ENCODE measurements at places on chromosomes 5 and 9. TPM values are rescaled to one million over a fixed set of nuclear protein-coding genes. Genes with fewer than 3 reads are reported as not detected.

DNA sequence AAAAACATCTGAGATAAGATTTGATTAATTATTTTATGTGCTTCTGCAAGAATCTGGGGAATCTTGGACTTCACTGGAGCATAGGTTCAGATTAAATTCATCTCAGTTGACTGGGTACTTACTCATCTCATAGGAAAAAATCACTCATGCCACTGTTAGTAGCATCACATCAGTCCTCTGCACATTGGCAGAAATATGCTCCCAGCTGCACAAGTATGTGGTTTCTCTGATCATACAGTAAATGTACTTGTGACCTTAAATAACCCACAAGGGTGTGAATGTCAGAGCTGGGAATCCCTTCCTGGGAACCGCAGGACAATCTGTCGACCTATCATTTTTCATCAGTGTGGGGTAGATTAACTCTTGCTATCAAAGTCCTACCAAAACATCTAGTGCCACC lies 203.7 kb upstream of the SLC24A2 start:
- peak; percentile 42 for DNase-seq

- DNase-seq: peak; percentile 19
Observed at GRCh38 chr9:94639999-94640376, 670 bp upstream of the FBP1 start.

GRCh38 chr9:14314929-14315874 lies 1.3 kb upstream of the NFIB start:
- no peak for DNase-seq

GRCh38 chr5:33482335-33482734 lies 41.6 kb downstream of the TARS1 start:
- no peak for DNase-seq

GRCh38 chr5:156981481-156981880 lies 18.5 kb upstream of the TIMD4 start:
- DNase-seq: no peak

Gene FOXD4L6
- total RNA-seq: 0.16 TPM

DNA sequence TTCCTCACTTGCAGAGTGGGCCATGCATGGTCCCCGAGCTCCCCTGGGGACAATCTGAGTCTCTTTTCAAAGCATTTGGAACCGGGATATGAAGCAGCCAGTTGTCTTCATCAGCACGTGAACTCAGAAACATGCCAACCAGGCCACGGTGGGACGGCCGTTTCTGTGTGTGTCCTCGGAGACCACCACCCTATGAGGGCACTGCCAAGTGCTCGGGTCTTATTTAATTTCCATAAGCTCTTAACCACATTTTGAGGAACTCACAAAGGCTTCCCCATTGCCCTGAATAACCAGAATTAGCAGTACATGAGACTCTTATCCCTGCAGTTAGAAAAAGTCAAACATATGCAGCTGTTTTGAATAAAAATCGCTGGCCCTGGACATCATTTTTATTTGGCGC lies 60.1 kb downstream of the OTULIN start:
- no peak for DNase-seq

Gene GRIN3A
- not detected for total RNA-seq

Gene TRUB2
- 29.7 TPM for total RNA-seq

DNA sequence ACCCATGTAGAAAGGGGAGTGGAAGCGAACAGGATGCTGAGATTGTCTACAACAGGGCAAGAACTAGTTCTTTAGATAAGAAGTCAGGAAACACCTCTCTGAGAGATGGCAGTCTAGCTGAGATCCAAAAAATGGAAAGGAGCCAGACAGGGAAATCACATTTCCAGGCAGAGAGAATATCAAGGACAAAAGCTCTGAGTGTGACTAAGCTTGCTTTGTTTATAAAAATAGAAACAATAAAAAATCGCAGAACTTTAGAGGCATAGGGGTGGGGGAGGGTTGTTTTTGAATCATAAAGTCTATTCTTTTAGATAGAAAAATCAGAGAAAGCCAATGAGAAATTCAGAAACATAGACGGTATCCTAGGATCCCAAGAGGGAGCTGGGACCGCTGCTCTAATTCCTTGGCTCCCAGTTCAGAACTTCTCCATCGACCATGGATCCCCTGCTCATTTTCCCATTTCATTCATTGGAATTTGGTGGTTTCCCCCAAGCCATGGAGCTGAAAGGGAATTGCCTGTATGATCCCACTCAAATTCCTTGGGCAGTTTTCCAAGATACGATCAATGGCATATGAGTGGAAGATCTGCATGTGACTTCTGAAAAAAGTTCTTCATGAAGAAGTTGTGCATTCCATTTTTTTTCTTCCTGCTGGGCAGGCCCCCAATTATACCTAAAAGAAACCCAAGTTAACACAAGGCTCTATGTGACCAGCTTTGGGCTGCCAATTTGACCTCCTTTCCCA lies 182.0 kb downstream of the GRIA1 start:
- no peak for DNase-seq

Gene SLC46A2
- total RNA-seq: not detected

GRCh38 chr9:129597355-129598088 lies 23.4 kb downstream of the C9orf50 start:
- peak; percentile 56 for DNase-seq

DNA sequence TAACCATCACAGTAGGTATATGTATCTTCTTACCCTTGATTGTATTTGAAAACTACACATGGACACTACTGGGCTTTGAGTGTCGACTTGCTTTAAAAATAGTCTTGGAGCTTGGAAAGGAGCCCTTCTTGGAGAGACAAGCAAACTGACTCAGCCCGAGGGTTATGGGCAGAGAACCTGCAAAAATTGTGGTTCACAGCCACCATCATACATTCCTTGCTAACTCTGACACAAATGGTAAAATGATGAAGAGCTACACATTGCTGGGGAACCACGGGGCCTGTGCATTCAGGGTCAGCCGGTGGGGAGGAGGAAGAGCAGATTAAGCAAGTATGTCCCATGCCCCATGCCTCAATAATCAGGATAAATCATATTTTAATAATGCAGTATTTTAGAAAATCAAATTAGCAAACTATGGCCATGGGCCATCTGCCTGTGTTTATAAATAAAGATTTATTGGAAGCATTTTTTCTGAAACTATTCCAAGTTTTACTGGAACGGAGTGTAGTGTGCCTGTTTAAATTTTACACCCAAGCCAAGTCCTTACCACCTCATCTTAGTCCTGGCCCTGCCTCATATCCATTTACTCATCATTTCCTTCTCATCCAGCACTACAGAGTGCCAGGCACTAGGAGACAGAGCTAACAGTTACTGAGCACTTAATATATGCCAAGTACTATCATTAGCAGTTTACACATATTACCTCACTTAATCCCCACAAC lies 195.7 kb downstream of the PALM2AKAP2 start:
- DNase-seq: no peak

Gene CAVIN4
- 0.11 TPM for total RNA-seq

- no peak for DNase-seq
Observed at GRCh38 chr5:4983701-4984100, 156.4 kb upstream of the ADAMTS16 start.

GRCh38 chr5:144162686-144163085 lies 7.8 kb downstream of the YIPF5 start:
- DNase-seq: no peak

- DNase-seq: no peak
Observed at GRCh38 chr5:159230657-159231056, 21.3 kb upstream of the RNF145 start.

DNA sequence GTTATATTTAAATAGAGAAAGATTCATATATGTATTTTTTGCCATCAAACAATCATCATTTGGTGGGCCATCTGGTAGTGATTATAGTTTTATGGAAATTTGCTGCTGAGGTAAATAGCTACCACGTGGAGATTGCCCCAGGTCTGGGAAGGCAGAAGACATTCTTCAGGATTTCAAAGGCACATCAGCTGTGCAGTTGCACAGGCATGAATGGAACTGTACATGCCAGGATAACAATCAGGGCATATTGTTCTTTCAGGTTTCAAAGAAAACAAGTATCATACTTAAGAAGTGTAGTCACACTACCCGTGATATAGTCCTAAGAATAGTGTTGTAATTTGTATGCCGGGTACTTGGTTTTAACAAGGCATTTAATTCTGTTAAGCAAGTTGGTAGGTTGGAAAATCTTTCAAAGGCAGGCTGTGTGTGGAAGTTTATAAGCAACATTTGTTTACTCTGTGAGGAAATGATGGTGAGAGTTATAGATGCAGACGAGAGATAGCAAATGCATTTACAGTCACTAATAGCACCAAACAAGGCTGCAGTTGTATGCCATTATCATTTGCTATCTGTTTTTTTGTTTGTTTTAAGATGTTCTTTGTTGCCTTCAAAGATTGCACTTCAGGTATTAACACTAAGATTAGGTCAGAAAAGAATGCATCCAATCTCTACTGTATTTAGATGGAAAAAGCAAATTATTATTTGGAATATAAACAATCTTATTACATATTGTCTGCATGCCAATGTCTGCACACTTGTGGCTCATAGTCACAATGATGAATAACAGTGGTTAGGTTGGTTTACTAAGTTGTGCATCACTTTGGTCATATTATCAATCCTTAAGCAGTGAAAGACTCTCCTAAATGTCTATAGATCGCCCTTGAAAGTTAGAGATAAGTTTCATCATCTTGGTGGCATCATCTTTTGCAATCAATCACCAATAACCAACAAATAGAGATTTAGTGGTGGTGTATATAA lies 55.3 kb downstream of the RPS23 start:
- DNase-seq: no peak

Gene ADAMTS13
- 2.9 TPM for total RNA-seq

- DNase-seq: no peak
Observed at GRCh38 chr5:1437876-1438559, 7.2 kb downstream of the SLC6A3 start.

DNA sequence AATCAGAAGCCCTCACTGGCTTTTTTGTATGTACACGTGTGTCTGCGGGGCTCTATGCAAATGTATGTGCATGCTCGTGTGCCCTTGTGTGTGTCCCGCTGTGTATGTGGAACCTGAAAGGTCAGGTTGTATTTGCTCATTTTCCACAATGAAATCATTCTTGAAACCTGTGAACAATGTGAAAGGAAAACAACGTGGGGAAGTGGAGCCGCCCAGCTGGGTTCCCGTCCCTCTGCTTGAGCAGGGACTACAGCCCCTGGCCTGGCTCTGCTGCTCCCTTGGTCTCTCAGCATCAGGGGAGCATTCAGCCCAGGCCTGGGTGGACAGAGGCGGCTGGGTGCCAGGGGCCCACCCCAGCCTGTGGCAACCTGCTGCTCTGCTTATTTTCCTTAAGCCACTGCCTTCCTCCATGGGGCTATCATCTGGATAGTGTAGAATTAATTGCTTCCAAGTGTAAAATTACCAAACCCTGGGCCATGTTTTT lies 3.0 kb downstream of the ECSCR start:
- peak; percentile 72 for DNase-seq

Gene FEM1C
- 16.7 TPM for total RNA-seq

All from activated CD8-positive, alpha-beta T cell treated with anti-CD3 and anti-CD28 coated beads for 36 hours (primary cell).